ENCODE measurements at places on chromosomes 16 and 17. TPM values are rescaled to one million over a fixed set of nuclear protein-coding genes. Genes with fewer than 3 reads are reported as not detected.

DNA sequence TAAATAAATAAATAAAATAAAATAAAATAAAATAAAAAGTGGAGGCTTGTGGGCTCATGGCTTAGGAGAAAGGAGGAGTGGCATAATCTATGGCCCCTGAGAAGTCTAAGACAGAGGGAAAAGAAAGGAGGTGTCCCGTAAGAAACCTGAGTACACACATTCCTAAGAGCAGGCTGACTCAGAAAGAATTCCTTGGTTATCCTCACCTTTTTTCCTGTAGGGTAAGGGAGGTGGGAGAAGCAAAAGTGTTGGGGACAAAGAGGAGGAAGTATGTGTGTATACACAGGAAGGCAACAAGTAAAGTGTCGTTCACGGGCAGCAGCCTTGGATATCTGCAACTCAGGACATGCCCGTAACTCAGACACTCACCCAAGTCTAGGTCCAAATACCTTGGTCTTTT lies 29.3 kb downstream of the MARF1 start:
- no peak for DNase-seq

GRCh38 chr16:4109250-4109736 lies 6.9 kb downstream of the ADCY9 start:
- no peak for DNase-seq

DNA sequence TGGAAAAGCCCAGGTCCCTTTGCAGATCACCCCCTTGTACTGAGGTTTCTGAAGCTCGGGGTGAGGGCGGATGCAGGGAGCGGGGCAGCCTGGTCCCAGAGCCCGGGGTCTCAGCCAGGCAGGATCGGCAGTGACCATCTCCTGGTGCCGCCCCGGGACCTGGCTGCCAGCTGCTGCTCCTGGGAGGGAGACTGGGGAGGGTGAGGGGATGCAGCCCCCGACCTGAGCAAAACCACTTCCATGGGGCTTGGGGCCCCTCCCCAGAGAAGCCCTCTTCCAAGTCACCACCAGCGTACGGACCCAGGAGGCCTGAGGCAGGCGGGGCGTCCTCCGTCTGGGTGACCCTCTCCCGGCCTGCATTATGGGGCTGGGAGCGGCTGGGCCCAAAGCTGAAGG lies 14.8 kb downstream of the CD7 start:
- DNase-seq: no peak

DNA sequence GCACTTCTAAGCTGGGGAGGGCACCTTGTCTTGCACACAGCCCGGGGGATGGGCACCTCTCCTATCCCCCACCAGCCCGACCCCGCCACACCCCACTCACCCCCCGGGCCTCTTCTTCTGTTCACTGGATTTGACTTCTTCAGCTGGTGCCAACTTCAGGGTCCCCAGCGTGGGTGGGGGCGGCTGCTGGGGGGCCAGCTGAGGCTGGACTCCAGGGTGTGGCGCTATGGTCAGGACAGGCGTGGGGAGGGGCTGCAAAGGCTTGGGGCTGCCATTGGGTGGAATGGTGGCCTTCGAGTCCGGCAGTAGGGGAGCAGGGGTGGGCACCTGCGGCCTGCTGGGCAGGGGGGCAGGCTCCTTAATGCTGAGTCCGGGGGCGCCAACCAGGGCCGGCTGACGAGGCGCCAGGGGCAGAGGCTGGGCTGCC lies 6.1 kb downstream of the MNT start:
- DNase-seq: no peak

GRCh38 chr16:54125751-54126655 lies 160.6 kb downstream of the IRX3 start:
- no peak for DNase-seq

- no peak for DNase-seq
These were observed 680 bp upstream of the CCL15 start for GRCh38 chr17:36001862-36002603.

DNA sequence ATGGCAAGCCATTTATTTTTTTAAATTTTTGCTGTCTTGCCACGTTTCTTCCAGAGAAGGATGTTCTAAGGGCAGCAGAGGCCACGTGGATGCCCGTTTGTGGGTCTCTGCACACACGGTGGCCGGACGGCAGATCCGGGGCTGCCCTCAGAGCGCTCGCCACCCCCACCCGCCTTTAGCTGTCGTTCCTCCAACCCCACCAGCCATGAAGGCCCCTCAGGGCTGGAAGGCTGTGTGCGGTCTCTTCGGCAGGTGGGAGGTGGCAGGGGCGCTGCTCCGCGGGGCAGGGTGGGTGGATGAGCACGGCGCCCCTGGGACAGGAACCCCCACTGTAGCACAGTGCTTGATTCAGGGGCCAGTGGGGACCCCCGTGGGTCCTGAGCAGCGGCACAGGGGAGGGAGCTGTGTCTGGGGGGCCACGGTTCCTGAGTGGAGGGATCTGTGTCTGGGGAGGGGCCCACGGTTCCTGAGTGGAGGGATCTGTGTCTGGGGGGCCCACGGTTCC lies 49.7 kb downstream of the ZFPM1 start:
- no peak for DNase-seq

DNA sequence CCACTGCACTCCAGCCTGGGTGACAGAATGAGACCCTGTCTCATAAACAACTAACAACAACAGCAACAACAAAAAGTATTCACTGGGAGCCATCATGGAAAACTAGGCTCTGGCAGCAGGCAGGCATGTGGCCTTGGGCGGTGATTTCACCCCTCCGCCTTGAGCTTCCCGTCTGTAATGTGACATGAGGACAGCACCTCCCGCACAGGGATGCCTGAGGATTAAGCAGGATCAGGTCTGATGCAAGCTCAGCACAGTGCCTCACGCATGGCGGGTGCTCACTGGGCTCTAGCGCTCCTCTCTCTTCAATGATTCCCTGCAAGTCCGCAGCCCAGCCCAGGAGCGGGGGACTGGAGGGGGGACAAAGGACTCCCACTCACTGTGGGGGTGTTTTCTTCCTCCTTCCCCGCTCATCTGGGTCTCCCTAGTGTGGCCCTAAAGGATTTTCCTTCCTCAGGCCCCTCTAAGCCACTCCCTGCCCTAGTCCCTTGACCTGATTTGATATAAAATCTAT lies 2.8 kb downstream of the PLCD3 start:
- no peak for DNase-seq

- DNase-seq: peak; percentile 88
These were observed 15.8 kb downstream of the MEOX1 start for GRCh38 chr17:43645765-43646481.

DNA sequence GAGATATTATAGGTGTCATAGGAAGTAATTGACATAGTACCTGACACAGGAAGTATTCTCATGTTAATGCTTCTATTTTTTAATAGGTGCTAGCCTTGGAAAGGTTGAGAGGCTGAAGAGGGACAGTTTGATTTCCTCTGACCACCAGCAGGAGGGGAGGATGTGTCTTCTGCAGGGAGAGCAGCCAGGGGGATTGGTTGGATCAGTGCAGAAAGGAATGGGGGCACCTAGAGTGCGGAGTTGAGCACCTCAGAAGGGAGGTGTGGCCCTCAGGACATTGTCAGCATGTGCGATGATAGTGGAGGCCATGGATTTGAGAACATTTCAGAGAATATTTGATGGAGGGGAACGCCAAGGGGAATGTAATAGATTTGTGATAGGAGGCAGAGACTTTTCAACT lies 23.4 kb downstream of the HAPSTR1 start:
- no peak for DNase-seq

DNA sequence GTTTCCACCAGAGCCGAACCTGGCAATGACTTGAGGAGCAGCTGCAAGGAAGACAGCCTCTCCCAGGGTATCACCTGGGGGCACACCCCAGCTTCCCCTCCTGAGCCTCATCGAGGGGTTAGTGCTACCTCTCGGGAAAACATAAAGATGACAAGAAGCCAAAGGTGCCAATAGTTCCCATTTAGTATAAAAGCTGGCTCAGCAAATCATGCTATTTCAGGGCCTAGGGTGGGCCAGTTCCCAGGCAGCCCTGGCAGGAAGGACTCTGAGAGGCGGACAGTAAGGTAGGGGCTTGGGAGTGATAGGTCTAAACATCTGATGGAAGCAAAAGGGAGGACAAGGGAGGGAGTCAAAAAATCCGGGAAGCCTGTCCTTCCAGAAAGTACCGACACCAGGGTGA lies 46.2 kb downstream of the SOST start:
- no peak for DNase-seq

DNA sequence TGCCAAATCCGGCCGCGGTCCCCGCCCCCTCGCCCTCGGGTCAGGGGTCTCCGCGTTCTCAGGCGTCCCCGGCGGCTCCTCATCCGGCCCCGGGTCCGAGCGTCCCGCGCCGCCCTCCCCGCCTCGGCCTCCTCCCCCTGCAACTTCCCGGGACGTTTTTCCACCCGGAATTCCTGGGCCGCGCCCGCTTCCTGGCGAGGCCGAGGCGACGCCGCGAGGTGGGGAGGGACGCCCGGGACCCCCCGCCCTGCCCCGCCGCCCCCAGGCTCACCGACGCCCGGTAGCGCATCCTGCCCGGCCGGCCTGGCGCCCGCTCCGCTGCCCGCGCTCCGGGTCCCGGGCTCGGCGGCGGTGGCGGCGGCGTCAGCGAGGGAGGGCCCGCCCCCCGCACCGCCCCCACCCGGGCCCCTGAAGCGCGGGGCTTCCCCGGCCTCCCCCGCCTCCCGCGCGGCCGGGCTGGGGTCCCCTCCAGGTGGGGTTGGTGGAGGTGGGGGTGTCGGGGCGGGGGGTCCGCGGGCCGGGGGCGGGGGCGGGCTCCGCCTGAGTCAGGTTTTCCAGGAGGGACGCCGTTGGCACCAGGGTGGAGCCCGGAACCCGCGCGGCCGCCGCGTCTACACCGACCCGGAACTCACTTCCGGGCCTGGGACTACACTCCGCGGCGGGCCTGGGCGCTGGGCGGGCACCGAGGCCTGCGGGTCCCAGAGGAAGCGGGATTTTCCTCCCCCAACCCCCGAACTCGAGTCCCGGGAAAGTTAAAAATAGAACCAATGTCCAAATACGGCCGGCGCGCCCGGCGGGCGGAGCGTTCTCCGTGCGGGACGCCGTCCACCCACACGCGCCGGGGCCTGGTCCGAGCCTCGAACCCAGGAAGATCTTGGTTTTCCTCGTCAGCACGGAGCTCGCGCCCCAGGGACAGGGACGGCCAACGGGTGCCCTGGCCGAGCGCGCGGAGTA lies 6.8 kb downstream of the MYO1C start:
- peak; percentile 85 for DNase-seq

P2RX1 gene
- 0.85 TPM for total RNA-seq

RANBP10 gene
- 8.9 TPM for total RNA-seq

GP2 gene
- total RNA-seq: not detected

KRT12 gene
- not detected for total RNA-seq

SLC13A2 gene
- not detected for total RNA-seq

MYL4 gene
- 3,895 TPM for total RNA-seq

ACBD4 gene
- 9.0 TPM for total RNA-seq

TNFSF13 gene
- 16.9 TPM for total RNA-seq

MPP3 gene
- 35.0 TPM for total RNA-seq

EXOC3L1 gene
- total RNA-seq: 2.2 TPM
